Stimulated activated CD4-positive, alpha-beta T cell treated with anti-CD3 and anti-CD28 coated beads, Interleukin-12 subunit alpha, Interleukin-12 subunit beta, amount 100 ng/mL, for 48 hours (primary cell): ENCODE measurements at places on chromosomes 6 and 20.

DNA sequence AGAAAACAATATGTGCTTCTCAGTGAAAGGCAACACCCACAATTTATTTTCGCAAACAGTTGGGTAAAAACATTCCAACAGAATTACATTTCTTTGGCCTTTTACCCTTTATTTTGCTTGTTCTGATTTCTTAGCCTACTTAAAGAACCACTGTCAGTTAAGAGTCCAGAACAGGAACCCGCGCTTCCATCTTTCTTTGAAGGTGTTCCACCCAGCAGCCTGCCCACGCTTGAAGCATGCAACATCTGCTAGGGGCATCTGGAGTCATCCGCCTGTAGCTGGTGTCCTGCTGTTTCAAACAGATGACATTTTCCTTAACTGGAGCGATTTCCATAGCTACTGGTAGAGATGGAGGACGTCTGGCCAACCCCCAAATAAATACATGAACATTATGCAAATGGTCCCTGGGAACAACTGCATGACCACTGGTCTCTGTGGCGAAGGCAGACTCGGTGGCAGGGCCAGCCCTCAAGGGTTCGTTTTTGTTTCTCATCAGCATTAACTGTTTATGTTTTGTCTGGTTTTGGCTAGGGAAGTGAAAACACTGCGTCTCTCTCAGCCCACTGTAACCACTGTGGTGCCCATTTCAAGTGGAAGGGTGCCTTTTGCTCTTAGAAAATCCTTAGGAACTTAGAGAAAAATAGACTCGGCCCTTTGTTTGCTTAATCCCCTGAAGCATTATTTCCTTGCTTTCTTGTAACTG lies 51.6 kb downstream of the LAMA4 start:
- no peak for DNase-seq

DNA sequence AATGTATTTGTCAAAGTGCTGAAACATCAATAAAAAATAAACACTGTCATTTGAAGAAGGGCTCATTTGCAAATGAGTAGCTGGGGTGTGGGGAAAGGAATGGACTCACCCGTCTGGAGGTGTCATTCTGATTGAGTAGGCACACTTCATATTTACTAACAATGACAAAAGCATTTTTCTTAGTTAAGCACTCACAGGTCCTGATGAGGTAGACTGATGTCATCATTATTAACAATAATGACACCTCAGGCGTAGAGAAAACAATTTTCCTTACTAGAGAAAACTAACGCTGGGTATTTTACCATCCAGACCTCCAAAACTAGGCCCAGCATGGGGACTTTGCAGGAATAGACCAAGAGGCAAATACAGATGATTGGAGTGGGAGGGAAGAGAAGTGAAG lies 76.0 kb downstream of the UNC5CL start:
- DNase-seq: no peak

GRCh38 chr20:19991308-19991707 lies 25.9 kb upstream of the NAA20 start:
- DNase-seq: no peak

- DNase-seq: no peak
These were observed 22.2 kb downstream of the RNASET2 start for GRCh38 chr6:166934174-166934573.

DNA sequence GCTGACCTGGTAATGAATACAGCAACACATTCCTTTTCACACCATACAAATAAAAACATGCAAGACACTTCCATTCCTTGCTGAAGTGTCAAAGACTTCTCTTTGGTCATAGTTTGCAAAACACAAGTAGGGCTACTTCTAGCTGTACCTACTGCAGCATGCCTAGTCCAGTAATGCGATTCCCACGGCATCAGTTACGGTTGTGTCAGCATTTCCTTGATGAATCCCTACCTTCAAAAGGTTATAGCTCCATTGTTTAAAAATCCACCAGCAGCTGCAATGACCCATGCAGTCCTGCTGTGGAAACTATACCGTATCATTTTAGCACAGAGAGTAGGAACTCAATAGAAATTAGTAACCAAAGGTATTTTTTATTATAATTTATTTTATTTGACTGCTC lies 1371.5 kb downstream of the EPHA7 start:
- no peak for DNase-seq

- DNase-seq: no peak
These were observed 12.9 kb downstream of the ITCH start for GRCh38 chr20:34375977-34376430.

DNA sequence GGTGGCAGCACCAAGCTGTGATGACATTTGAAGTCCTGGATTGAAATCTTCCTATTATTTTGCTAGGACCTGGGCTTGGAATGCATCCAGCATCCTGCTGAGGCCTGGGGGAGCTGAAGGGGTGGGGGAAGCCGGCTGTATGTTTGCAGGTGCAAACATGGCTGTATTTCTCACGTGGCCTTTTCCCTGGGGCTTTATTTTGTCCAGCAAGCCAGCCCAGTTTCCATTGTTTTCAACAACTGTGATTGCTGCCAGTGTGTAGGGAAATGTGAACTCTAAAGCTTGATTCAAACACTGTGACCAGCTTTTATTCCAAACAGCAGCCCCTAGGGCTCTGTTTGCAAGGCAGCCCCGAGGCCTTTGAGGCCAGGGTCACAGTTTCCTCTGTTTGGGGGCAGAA lies 683.0 kb downstream of the DHX35 start:
- no peak for DNase-seq

DNA sequence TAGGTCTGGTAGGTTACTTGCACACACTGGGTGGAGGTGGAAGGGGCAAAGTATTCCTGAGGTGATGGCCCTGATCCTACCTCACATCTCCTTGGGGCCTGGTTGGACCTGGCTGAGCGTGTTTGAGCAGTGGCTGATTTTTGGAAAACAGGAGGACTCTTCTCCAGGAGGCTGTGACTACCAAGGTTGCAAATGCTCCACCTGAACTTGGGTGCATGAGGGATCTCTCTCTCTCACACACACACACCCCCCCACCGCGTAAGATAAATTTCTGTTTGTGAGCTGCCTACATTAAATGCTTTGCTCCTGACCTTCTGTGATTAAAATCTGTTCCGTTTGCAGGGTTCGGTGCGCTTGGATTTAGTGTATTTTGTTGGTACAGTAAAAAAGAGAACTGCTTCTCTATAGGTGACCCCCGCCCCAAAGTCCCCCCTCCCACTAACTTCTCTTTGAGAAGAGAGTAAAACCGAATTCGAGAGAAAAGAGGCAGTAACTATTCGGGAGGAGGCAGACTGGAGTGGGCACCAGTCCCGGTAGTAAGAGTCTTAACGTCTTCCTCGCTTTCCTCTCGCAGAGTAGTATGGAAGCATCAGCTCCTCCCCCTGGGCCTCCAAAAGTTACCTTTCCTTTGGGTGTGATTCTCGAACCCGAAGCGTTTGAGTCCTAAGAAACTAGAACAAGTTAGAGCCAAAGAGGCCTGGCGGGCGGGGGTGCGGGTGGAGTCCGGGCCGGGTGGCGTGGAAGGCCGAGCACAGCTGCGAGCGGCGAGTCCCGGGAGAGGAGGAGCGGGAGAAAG lies 585 bp upstream of the DSE start:
- no peak for DNase-seq

- DNase-seq: no peak
These were observed 28.3 kb upstream of the CARMIL1 start for GRCh38 chr6:25250878-25251277.

GRCh38 chr20:61370841-61371303 lies 118.8 kb downstream of the CDH4 start:
- no peak for DNase-seq

GRCh38 chr6:33659986-33660385 lies 38.9 kb downstream of the ITPR3 start:
- no peak for DNase-seq

DNA sequence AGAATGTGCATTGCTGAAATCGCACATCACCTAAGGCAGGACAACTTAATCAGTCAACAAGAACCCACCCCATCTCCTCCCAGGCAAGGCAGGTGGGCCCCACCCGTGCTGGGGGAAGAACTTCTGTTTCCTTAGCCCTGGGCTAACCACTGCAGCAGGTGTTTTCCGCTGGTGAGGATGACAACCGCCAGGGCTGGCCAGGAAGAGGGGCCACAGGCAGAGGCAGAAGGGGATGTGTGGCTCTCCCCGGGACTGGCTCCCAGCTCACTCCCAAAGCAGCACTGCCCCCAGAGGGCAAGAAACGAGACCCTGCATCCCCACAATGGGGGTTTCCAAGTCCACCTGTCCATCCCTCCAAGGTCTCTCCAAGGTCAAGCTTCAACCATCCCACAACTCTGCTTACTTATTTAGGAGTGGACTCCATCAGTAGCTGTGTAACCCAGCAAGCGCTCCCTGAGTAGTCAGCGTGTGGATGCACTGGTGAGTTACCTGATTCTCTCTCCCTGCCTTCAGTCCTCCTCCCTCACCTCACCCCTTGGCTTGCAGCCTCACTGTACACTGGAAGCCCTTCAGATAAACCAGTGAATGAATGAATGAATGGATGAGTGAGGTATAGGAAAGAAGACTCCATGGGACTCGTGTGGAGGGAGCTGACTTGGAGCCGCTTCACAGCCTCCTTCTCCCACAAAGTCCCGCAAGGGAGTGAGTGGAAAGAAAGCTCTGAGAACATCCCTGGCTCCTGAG lies 168.2 kb upstream of the CST7 start:
- DNase-seq: no peak

DNA sequence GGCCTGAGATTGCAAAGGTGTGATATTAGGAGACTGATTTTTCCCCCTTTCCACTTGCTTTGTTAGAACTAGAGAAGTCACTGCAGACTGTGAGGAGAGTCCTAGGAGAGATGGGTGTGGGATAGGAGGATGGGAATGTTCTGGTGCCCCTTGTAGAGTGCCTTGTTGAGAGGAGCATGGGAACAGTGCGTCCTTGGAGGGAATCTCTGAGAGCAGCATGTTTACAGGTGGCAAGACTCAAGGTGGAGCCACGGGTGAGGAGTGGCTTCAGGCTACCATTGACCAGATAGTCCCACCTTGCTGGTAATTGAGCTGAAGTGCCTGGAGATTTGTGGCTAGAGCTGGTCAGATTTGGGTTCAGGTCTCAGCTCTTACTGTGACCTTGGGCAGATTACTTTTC lies 6.0 kb downstream of the PLCG1 start:
- no peak for DNase-seq

- DNase-seq: no peak
These were observed 8.7 kb downstream of the AURKA start for GRCh38 chr20:56383334-56383733.

DNA sequence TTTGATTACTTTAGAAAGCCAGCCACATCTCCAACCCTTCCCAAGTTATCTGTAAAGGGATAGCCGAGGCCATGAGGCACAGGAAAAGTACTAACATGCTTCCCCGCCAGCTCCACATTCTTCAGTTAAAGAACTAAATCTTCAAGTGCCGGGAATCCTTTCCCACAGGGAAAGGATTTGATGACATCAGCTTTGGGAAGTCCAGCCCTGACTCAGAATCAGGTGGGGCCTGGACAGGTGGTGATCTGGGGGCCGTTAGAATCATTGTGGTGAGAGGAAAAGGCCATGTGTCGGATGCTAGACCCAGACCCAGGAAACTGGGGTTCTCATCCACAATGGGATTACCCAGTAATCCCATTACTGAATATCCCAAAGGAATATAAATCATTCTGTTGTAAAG lies 580.0 kb downstream of the QKI start:
- DNase-seq: no peak

DNA sequence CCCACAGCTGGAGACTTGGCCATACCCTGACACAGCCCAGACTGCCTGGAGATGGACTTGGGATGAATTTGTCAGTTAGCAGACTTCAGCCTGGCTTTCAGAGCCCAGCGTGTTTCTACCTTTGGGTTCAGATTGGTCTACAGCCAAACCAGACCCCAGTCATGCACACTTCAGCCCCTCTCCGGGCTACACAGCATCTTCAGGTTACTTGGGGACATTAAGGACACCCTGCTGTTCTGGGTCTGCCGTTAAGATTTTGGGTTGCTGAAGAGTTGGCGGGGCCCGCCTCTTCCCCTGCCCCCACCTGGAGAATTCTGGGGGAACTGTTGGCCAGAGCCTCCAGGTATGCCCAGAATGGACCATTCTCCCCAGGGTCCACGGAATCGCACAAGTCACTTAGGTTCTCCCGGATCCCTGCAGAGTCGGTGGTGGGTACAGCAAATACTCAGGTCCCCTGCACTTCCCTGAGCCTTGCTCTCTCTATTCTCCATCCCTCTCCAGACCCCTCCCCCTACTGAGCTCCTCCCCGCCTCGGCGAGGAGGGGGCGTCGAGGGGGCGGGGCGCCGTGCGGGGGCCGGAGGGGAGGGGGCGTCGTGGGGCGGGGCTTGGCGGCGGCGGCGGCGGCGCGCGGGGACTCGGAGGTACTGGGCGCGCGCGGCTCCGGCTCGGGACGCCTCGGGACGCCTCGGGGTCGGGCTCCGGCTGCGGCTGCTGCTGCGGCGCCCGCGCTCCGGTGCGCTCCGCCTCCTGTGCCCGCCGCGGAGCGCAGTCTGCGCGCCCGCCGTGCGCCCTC lies at the start of gene PTK7:
Gene PTK7, plus strand, starts transcription at position 645 of the 794 bp plus-strand sequence. CDS start 175 bp downstream, outside the sequence.
- DNase-seq: no peak

DNA sequence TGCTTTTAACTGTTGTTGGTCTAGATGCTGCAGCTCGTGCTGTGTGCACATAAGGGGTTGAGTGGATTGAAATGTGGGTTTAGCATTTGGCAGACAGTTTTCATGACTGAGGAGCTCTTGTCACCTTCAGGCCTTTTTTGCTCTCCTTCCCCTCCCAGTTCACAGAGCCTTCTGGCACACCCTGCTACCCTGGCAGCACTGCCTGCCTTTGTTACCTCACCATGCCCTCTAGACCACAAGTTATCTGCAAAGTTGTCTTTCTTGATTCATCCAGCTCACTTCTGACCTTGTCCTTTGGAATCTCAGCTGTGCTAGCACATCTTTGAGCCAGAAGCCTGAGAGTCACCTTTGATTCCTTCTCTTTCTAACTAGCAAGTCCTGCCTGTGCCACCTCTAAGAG lies 348.9 kb upstream of the ZFP64 start:
- DNase-seq: no peak

- DNase-seq: no peak
These were observed 77.6 kb downstream of the HIVEP2 start for GRCh38 chr6:142867355-142867801.

DNA sequence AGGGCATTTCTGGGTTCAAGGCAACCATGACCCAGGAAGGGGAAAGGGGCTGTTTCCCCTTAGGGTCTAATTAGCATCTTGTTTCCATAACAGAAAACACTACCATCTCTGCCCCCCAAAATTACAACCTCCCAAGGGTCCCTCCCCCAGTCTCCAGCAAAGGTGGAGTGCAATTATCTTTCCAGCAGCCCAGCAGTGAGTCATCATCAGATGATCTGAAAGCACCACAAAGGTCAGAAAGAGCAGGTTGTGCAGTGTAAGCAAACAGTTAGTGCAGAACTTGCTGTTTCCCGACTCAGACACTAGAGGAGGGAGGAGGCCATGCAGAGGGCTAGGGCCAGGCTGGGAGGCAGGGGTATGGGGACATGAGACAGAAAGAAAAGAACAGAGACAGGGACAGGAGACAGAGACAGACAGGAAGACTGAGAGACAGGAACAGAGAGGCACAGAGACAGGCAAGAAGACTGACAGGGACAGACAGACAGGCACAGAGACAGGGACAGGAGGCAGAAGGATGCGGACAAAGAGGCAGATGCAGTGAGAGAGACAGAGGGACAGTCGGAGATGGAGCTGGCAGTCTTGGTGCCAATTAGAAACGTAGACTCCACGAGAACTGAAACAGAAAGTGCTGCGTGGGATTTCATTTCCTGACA lies 62.5 kb downstream of the PYGB start:
- DNase-seq: peak; percentile 58

- no peak for DNase-seq
These were observed 67.1 kb upstream of the MYLIP start for GRCh38 chr6:16061818-16062217.
